ENCODE measurements at places on chromosomes 6 and 20.

GRCh38 chr6:166112580-166112979 is 55.1 kb downstream of the TBXT start:
- no peak for DNase-seq

DNA sequence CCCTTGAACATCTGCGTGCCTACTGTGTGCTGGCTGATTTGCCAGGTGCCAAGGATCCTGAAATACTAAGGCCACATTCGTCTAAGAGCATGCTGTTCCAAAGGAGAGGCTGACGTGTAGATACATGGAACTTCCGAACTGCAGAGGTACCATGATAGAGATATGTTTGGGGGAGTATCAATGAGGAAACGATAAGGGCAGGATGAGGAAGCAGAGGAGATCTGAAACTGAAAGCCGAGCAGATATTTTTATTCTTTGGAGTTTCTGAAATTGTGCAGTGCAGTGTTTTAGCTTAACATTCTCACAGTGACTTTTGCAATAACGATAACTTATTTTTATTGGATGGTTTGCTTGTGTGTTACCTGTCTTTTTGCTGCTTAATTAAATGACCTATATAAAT is 24.3 kb downstream of the BMP6 start:
- no peak for DNase-seq

GRCh38 chr6:108464418-108465097 is 96.2 kb upstream of the FOXO3 start:
- no peak for DNase-seq

DNA sequence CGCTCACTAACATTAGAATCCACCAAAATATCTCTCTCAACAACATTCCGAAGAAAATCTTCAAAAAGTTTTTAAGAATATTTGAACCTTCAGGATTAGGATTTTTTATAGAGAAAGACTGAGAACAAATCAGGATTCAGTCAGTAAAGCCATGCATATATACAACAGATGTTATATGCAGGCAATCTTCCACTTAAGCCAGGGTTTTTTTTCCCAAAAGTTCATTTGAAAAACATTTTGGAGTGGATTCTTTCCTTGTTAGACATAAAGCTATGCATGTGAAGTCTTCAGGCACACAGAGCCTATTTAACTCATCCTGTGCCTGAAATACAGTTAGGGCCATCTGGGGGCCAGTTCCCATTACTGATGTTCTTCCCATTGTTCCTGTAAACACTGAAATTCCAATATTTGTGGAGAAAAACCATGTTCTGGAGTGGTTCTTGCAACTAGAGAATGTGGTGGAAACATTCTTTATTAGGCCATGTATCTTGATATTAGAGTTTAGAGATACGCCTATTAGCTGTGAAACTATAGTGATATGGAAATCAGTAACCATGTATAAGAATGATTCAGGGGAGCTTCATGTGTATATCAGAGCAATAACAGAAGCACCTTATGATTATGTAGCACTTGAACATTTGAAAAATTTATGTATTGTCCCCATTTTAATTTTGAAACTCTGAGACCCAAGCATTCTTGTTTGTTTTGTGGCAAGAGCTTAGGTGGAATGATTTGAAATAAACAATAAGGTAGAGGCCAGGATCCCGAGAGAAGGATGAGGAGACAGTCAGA is 61.7 kb downstream of the PLEKHG1 start:
- no peak for DNase-seq

Measured in activated CD8-positive, alpha-beta memory T cell treated with anti-CD3 and anti-CD28 coated beads for 1 hour (primary cell).